NCI-H2081 (cell line): ENCODE measurements at places on chromosomes 3 and 15.

DNA sequence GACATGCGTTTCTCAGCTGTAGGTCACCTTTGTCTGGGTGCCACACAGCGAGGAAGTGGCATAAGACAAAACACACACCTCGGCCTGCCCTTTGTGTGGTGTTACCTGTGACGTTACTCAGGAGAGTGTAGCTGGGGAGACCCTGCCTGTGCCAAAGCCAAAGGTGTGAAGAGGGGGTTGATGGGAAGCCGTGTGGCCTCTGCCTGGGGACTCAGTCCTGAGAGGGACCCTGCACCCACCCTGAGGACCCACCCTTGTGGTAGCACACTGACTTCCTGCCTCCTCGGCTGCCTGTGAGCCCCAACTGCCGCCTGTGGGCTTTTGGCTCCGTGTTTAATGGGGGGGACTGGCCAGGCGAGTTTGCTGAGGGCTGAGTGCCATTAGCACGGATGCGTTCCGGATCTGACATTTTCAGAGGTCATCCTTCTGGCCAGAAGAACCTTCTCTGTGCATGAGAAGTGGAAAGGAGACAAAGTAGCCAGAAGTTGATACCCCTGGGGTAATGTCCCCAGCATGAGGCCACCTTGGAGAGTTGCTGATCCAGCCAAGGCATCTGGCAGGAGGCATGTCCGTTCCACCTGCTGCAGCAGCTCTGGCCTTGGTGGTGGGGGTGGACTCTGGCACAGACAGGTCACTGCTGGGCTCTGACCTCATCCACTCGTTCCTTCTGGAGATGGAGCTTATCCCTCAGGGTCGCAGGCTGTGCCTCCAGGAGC lies 51.8 kb upstream of the FURIN start:
- no peak for DNase-seq

- DNase-seq = no peak
Measured at GRCh38 chr3:123816673-123817207, 67.4 kb downstream of the MYLK start.

- DNase-seq = no peak
Measured at GRCh38 chr3:129413687-129414506, 14.5 kb downstream of the EFCAB12 start.

- no peak for DNase-seq
Measured at GRCh38 chr3:17494117-17494809, 248.2 kb downstream of the TBC1D5 start.

DNA sequence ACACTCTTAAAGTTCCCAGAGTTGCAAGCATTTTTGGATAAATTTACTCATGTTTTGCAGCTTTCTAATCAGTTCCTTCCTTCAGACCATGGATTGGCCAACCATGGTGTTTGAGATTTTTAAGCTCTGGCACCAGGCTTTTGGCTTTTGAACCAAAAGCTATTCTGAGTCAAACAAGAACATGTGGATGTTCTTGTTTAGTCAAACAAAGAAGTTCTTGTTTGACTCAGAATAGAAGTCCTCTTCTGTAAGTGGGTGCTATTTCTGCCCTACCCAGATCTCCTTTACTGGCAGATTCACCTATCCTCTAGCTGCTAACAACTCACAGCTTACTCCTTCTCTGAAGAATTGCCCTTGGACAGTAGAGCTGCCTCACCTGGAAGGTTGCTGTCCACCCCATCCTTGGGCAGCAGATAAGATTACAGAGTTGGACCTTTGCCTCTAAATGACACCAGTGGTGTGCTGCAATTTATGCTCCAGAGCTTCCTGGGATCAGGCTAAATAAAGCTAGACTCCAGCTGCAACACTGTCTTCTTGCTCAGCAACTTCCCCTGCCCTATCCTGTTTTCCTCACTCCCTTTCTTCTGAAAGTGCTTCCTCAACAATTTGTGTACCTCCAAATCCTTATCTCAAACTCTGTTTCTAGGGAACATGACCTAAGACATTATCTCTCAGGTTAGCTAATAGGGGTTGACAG lies 65.6 kb downstream of the COL6A6 start:
- no peak for DNase-seq

- DNase-seq = no peak
Measured at GRCh38 chr15:71096676-71097075, 18.6 kb upstream of the THSD4 start.

DNA sequence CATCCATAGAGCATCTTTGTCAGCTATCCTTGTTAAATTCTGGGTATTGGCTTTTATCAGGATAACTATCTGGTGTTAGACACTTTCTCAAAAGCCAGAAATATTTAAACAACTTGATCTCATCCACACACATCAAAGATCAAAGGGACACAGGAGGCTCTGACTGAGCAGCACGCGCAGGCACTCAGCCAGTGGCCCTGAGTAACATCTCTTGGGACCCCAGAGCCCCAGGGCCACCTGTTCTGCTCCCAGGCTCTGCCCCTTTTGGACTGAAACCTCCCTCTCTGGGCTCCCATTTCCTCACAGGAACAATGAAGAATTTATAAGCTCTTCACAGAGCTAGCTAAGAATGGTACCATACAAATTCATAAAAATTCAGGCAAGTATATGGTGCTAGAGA lies 16.1 kb downstream of the ATP10A start:
- no peak for DNase-seq

- DNase-seq = no peak
Measured at GRCh38 chr3:196063971-196064370, 17.9 kb downstream of the TFRC start.

DNA sequence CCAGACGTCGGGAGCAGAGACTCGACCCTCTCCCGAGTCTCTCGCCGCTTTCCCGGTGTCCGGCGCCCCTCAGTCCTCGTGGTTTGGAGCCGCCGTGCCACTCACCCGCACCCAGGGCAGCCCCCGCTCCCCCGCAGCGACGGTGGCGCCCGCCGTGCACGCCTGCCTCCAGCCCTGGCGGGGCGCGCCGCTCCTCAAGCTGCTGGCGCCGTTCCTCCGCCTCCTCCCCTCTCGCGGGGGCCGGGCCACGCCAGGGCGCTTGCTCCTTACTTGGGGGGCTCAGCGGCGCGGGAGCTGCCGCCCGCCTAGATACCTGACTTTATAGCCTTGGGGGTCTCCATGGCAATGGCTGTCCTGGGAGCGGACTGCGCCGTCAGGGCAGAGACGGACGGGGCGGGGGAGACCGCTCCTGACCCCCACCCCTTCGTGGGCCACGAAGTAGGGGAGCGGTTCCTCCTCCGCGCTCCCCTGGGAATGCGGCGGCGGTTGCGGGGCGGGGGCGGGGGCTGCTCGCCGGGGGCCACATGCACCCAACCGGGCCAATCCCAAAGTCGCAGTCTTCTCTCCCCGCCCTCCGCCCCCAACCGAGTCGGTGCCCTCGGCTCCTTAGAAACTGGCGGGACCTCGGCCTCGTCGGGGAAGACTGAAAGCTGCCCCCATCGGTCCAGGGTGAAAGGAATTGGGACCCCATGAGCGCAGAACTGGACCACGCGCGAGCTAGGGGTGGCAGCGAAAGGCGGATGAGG lies at the start of gene ANKRD63:
Gene ANKRD63, minus strand, starts transcription at position 196 of the 746 bp plus-strand sequence. CDS start 478 bp downstream, outside the sequence.
- peak; percentile 40 for DNase-seq

GRCh38 chr15:34239151-34239808 lies 14.5 kb downstream of the EMC4 start:
- no peak for DNase-seq

GRCh38 chr3:29683018-29683993 lies 402.4 kb downstream of the RBMS3 start:
- DNase-seq = no peak

DNA sequence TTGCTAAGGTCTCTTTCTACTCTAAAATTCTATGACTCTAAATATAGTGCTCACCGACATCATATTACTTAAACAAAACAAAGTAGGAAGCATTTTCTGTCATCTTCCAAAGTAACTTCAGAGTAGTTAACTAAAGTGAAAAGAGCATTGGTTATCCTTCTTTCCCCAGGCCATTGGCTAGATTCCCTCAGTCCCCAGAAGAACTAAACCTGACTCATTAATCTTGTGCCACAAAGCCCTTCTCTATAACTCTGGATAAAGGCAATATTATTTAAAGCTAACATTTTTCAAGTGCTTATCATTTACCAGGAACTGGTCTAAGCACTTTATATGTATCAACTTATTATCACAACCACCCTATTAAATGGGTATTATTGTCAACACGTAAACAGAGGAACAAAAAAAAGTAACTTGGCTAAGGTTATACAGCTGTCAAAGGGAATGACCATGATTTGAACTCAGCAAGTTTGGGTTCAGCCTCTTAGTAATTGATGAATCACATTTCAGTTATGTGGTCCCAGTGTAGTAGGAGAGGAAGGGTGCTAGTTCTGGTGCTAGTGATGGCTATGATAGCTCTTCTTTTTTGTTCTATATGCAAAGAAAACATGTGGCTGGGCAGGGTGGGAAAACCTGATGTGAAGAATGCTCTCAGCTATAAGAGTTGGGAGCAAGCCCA lies 304.9 kb downstream of the FGF12 start:
- DNase-seq = no peak

GRCh38 chr3:17771177-17772017 lies 29.0 kb upstream of the TBC1D5 start:
- no peak for DNase-seq

DNA sequence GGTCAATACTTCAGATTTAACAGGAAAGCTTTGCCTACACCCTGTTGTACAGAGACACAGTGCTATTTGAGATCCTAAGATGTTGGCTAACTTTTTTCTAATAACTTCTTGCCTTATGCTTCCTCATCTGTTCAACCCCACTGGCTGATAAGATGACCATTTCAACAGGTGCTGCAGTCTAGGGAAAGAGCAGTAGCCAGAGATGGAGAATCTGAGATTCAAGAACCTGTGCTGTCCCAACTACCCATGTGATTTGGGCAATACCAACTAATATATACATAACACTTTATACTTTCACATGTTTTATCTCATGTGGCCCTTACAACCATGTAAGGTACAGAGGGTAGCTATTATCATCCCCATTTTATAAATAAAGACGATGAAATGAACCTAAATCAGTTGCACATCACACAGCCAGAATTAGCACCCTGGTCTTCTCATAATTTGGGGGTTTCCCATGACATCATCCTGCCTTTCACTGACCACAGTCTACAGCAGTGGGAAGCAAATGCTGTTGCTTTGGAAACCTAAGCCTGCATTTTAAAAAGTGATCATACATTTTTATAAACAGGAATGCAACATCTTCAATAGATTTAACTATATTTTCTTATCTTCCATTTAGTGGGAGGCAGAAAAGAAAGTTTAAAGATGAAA lies 9.7 kb downstream of the TTC23 start:
- DNase-seq = no peak
